ENCODE measurements at places on chromosomes 2 and 18.
A peak's percentile ranks its signal among the peaks of the same experiment; 100 is the strongest.

- no peak for DNase-seq
These were observed 243.0 kb downstream of the MYCN start for GRCh38 chr2:16183345-16183744.

DNA sequence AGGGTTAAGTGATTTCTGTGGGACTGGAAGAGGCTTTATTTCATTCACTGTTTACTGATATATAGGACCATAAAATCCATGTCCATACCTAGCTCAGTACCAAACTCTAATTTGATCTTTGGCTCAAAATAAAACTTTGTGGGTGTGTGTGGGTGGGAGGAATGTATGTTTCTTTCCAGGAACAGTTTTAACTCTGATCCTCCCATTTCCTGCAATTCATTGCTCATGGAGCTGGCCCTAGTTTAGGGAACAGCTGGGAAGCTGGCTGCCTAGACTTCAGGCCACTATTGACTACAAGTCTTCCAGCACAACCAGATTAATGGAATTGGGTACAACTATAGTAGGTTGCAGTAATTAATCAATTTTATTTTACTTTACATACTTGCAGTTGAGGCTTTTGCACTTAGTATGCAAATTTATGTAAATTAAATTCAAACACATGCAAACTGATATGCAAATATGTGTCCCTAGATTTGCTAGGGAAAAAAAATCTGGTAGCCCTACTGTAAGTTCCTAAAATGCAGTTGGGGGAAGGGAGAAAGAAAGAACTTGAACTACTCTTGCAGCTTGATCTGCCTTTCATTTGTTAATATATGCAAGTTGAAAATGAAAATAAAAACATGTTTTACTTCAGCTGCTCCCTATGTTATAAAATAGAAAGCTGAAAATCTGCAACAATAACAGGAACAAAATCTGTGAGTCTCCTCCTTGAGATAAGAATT, 1070.3 kb upstream of the CELF4 start:
- DNase-seq: no peak

DNA sequence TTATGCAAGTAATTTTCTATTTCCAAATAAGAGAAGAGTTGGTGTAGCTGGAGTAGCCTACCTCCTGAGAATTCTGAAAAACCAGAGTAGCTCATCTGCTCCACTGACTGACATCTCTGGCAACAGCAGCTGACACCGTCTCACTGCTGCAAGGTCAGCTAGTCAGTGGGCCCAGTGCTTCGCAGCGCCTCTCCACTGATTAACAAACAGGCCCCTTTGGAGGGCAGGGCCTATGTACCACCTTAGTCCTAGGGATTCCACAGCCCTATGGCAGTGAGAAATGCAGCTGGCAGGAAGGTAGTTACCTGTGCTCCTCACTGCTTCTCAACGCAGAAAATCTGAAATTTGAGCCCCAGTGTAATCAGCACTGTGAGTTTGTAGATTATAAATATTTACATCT, 97.5 kb downstream of the DLGAP1 start:
- no peak for DNase-seq

DNA sequence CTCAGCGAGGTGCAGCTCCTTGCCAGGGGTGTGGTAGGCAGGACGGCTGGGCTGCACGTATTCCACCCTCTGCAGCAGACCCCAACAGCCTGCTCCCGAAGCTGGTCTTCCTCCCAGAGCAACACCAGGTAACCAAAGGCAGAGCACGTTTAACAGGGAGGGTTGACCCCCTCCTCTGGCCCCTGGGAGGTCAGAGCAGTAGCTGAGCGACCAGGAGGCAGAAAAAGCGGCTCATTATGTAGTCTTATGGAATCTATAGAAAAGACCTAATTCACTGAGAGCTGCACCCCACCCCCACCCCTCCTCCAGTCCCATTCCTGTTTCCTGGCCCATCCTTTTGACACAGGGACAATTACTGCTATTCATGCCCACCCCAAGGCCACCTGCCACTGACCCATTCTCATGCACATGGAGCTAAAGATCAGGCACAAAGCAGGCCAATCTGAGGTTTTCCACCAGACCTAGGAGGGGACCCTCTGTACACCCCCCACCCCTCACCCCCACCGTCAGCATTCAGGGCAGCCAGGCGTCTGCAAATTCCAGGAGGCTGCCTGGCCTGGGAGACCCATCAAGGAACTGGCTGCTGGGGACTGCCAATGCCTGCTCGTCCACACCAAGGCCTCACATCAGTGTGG, 60.9 kb upstream of the FZD7 start:
- no peak for DNase-seq

DNA sequence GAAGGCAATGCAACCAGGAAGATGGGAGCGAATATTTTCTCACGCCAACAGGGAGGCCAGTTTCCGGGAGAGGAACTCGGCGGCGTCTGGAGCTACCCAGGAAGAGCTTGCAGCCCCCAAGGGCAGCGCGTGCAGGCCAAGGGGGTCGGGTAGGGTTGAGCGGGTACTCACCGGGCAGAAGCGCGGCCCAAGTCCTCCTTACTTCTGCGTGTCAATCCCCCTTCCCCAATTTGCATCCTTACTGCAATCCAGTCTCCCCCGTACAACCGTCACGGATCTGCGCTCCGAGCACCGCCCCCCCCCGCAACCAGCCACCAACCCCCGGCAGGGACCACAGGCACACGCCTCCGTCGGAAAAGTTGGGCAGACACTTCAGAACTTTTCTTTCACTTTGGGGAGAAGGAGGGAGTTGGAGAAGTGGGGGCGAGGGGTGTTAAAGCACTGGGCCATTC, 1.3 kb downstream of the ATP8B1 start:
- no peak for DNase-seq

GRCh38 chr2:237025090-237025865, 60.4 kb upstream of the COPS8 start:
- no peak for DNase-seq

- no peak for DNase-seq
These were observed 62.3 kb downstream of the PLEKHA3 start for GRCh38 chr2:178542569-178542968.

DNA sequence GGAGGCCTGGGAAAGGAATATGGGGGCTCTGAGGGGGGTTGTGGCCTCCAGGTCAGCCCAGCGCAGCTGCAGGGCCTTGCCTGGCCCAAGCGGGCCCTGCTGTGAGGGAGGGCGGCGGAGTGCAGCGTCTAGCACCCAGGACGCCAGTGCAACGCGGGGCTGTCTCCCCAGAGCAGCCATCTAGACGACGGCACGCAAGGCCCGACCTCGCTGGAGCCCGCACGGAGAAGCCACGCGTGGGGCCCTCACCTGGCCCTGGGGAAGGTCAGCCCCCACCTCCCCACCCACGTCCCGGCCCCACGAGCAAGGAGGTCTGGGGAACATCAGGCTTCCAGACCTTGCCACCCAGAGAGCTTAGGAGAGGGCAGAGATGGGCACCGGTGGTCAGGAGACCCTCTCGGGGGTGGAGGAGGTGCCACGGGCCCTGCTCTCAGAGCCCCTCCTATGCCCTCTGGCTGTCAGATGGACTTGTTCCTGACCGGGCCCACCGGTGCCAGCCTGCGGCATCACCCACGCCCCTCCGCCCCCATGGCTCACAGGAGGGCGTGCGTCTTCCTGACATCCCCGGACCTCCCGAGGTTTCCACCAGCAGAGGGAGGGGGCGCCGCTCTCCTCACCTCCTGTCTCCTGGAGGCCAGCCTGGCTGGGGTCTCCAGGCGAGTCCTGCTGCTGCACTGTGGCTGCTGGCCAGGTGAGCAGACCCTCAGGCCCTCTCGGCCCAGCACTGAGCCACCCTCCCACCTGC, 17.0 kb downstream of the GPR35 start:
- no peak for DNase-seq

- DNase-seq: no peak
These were observed 96.8 kb downstream of the VAPA start for GRCh38 chr18:10010611-10011015.

DNA sequence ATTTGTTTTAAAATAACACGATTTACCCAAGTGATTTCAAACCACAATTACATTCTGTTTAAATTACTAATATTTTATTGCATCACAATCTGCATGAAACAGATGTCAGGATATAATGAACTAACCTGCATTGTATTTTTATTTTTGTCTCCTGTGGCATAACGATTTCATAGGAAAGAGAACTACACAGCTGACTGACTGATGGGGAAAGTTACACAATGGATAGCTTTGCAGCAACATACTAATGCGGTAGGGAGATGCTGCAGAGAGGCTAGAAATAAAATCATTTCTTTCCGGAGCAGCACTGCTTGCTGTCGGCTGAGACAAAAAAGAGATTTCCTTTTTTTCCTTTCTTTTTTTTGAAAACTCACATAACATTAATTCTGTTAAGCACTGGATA, 36.9 kb downstream of the SCN1A start:
- DNase-seq: no peak

DNA sequence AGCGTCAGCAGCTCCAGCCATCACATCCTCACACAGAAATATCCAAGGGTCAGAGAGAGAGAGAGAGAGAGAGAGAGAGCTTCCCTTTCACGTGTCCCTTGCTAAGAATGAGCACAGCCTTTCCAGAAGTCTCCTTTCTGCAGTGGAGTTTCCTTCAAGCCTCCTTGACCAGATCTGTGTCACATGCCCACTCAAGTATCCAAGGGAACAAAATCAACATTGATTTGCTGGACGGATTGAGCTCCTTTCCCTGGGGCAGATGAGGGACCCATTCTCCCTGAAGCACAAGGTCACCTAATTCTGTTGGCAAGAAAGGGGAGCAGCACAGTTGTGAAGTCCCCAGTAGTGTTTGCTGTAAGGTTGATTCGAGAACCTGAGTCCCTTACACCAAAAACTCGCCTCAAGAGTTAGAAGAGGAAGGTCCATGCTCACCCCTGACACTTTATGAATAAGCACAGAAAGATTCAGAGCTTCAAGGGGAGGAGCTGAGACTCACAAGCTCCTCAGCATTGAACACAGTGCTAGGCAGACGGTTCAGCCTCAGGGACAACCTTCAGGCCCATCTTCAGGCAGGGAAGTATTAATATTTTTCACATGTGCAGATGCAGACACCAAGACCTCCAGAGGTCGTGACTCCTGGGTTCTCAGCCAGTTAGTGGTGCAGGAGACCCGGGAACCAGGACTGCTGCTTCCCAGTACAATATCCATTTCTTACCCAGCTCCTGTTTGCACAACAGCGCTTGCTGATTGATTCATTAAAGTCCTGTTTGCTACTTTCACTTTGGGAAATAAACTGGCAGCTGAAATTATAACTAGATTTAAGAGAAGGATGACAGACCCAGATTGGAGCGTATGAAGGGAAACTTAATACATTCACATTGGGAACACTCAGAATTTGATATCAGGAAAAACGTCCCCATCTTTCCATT, 38.2 kb upstream of the MARCO start:
- no peak for DNase-seq

- DNase-seq: no peak
These were observed 13.0 kb downstream of the GRHL1 start for GRCh38 chr2:9964334-9964980.

- no peak for DNase-seq
These were observed 292.6 kb downstream of the FSIP2 start for GRCh38 chr2:186031229-186031628.

DNA sequence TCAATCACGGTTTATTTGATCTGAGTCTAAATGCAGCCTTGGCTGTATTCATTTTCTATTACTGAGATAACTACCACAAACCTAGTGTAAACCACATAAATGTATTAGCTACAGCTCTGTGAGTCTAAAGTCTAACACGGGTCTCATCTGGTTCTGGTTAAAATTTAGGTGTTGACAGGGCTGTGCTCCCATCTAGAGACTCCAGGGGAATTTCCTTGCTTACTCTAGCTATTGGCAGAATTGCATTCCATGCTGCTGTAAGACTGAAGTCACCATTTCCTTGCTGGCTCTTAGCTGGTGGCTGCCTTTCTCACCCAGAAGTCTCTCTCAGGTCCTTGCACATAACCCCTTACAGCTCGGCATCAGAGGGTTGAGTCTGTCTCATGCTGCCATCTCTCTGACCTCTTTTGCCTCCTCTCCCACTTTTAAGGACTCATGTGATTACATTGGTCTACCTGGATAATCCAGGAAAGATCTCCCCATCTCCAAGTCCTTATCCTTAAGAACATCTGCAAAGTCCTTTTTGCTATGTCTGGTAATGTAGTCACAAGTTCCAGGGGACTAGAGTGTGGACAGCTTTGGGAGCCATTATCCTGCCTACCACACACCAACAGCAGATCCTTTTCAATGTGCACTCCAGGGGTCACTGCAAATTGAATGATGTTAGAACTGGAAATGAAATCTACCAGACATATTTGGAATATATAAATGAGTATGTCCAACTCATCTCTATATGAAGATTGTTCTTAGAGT, 207.0 kb upstream of the AGAP1 start:
- no peak for DNase-seq

- DNase-seq: no peak
These were observed 766.8 kb upstream of the FAM98A start for GRCh38 chr2:34365932-34366331.

DNA sequence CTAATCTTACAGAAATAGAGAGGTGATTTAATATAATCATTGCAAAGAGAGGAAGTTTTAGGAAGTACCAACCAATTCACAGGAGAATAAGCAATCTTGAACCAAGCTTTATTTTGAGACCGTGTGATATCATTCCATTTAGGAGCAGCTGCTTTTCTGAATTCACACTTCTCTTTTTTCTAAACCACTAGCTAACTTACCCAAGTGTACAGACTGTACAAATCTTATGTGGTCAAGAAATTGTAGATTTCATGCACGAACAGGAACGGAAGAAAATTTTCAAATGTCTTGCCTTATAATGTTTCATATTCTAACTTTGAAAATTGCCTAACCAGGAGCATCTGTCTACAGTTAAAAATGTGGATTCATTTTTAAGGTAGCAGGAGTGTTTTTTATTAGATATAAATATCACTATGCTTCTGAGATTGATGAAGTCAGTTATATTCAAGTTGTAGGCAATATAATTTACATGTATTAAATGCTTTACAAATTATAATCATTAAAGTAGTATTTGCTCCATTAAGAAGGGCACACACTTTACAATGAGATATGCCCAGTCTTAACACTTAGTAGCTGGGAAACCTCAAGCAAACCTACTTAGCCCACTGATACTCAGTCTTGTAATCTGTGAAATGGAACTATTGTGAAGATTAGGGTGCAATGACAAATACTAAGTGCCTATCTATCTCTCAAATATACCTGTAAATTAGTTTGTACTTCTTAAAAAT, 302.2 kb upstream of the STON1 start:
- DNase-seq: peak; percentile 23

- no peak for DNase-seq
These were observed 470.0 kb downstream of the PIK3C3 start for GRCh38 chr18:42425025-42425424.
